ENCODE measurements at places on chromosomes 5 and 9.

DNA sequence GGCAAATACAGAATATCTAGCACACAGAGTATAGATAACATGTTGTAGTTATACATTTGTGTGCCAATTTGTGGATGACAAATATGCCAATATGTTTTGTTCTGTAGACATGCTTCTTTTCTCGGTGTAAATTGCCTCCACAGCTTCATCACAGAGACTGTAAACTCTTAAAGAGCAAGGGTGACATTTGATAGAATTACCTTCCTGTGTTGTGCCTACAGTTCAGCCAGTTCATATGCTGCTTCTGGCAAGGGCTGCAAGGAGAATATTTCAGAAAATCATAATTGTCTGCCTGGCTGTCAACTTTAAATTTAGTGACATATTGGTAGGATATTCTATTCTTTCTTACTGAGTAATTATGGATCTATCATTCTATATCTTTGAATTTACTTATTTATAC, 155.1 kb downstream of the MAT2B start:
- DNase-seq = no peak

DNA sequence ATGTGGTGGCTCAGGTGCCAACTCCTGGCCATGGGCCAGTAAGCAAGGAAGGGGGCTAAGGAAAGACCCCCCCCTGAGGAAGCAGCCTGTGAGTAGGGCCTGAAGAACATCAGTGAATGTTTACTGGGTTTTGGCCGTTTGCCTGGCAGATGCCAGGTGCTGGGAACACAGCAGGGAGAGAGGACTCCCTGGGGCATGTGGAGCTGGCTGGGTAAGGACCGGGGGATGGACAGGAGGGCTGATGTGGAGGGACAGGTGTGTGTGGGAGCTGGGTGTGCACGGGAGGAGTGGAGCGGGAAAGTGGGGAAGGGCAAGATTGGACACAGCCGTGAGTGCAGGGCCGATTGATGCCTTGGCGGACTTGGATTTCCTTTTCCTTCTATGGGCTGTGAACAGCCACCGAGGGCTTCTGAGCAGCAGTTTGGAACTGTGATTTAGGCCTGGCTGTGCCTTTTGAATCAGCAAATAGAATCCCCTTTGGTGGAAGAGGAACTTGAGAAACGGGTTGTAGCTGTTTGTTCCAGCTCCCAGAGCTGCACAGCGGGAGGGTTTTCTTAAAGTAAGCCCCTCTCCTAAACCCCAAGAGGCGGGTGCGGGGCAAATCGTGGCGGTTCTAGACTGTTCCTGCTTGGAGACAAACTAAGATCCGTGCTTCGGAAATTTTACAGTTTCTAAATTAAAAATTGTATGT, 3.1 kb downstream of the HMCN2 start:
- no peak for DNase-seq

GRCh38 chr5:86152988-86153560, 464.7 kb upstream of the COX7C start:
- DNase-seq = no peak

DNA sequence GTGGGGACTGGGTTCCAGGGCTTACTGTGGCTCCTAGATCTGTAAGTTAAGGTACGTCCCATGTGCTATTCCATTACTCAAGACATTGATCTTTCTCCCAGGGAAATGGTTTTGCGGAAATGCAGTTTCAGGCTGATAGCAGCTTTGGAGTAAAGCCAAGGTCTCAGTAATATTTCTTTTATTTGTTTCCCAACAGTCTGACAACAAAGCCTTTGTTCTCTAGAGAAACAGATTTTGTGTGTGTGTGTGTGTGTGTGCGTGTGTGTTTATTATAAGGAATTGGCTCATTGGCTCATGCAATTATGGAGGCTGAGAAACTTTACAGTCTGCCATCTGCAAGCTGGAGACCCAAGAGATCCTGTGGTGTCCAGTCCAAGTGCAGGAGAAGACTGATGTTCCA, 12.1 kb upstream of the POC5 start:
- DNase-seq = peak; percentile 15

GRCh38 chr9:88737031-88737430, 202.1 kb downstream of the NXNL2 start:
- DNase-seq = no peak

GRCh38 chr9:101354765-101355708, 29.8 kb downstream of the BAAT start:
- peak; percentile 67 for DNase-seq

- no peak for DNase-seq
These were observed 453.9 kb downstream of the NFIB start for GRCh38 chr9:13860019-13860418.

- DNase-seq = no peak
These were observed 209.7 kb downstream of the CAAP1 start for GRCh38 chr9:26682796-26683496.

GRCh38 chr9:91949946-91950664, at the start of gene ROR2:
Gene ROR2, minus strand, starts transcription at chr9:91950228.
- peak; percentile 70 for DNase-seq

DNA sequence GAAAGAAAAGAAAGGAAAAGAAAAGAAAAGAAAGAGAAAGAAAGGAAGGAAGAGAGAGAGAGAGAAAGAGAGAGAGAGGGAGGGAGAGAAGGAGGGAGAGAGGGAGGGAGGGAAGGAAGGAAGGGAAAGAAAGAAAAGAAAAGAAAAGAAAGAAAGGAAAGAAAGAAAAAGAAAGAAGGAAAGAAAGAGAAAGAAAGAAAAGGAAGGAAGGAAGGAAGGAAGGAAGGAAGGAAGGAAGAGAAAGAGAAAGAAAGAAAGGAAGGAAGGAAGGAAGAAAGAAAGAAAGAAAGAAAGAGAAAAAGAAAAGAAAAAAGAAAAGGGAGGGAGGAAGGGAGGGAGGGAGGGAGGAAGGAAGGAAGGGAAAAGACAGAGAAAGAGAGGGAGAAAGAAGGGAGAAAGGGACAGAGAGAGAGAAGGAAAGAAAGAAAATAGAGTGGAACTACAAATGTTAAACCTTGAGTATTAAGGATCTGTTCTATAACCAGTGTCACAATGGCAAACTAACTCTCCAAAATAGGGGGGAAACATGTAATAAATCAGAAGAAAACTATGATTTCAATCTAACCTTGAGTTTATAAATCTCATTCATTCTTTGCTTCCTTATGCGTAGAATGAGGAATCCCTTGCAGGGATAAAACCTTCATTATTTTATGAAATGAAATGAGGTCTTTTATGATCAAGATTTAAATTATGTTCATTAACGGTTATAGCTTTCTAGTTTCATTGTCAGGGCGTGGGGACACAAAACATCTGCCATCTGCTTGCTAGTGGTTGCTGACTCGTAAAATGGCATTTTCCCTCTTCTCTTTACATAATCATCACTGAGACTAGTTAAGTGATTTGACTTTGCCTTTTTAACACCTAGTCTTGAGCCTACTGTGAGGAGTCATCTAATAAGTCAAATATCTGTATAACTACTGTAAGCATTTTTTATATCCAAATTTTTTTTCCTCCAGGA, 40.7 kb upstream of the RAD23B start:
- no peak for DNase-seq

- no peak for DNase-seq
These were observed 118.2 kb upstream of the TXNDC8 start for GRCh38 chr9:110455860-110456259.

- peak; percentile 54 for DNase-seq
These were observed 181.1 kb upstream of the SPEF2 start for GRCh38 chr5:35436400-35437057.

- DNase-seq = no peak
These were observed 458.5 kb downstream of the RAB3C start for GRCh38 chr5:59041355-59041754.

DNA sequence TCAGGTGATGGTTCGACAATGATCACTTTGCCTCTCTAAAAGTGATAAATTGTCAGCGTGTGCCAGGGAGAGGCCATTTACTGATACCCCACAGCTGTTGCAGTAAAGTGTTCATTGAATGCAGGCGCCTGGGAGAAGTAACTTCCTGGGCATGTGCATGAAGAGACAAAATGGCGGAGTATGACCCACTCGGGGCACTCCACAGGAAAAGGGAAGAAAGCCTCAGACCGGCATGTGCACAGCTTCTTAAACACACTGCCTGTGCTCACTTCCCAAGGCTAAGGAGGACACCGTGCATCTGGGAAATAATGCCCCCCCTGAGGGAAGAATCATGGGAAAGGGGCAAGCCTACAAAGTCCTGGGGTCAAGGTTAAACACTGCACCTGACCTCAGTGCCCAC, 329.5 kb downstream of the ICE1 start:
- no peak for DNase-seq

DNA sequence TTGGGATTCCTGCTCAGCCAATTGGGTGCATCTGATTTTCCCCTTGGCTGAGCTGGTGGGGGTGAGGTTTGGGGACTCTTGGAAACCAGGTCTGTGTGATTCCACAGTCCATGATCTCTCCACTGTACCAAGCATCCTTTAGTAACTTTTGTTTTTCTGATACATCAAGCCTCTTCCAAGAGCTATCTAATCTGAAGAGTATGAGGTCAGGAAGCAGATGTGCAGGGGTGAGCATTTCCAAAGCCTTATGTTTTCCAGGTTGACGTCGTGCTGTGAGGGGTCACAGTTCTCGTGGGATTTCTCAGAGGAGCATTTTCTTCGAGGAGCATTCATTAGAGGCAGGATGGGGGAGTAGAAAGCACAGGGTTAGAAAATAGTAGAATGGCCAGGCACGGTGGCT, 95.3 kb downstream of the KLF4 start:
- DNase-seq = no peak

GRCh38 chr5:116699332-116699731, 124.7 kb upstream of the SEMA6A start:
- no peak for DNase-seq

DNA sequence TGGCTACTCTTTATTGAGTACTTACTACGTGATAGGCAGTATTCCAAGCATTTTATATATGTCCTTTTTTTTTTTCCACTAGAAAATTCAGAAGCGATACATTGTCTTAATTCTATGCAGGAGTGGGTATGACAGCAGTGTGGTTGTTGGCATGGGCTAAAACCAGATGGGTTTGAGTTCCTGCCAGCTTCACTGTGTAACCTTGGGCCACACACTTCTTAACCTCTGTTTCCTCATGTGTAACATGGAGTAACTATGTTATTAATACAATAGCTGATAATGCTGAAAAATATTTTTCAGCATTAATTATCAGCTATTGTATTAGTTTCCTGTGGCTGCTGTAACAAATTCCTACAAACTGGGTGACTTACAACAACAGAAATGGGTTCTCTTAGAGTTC, 12.0 kb downstream of the SNX18 start:
- DNase-seq = no peak

DNA sequence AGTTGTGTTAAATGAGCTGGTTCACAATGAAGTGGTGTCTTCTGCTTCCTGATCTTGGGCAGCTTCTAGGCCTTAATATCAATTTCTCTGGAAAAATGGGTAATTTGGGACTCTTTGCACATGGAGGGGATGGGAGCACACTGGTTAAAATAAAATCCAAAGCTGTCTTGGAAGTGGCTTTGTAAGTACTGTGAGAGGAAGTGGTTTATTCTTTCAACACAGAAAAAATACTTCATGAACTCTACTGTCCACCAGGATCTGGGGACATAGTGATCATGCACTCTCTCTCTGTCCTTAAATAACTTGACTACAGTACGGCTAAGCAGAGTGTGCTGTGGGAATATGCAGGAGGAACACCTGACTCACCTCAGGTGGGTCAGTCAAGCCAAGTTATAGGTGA, 2.4 kb downstream of the PCYOX1L start:
- DNase-seq = no peak

DNA sequence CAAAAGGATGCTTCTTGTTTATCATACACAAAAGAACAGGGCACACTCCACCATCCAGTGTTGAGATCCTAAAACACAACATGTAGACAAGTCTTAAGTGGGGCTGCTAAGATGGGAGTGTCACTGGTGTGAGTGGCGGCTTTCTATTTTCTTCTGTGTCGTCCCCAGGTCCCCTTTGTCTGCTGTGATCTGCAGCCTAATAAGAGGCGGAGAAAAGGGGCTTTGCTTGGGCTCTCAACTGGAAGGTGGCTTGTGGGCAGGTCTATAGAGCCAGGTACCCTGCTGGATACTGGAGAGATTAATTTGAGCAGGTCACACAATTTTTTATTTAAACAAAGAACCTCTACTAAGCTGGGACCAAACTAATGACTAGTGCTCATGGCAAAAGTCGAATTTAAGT, 126.1 kb upstream of the SAP30L start:
- DNase-seq = no peak

- no peak for DNase-seq
These were observed 14.0 kb downstream of the SEC61B start for GRCh38 chr9:99235926-99236634.

DNA sequence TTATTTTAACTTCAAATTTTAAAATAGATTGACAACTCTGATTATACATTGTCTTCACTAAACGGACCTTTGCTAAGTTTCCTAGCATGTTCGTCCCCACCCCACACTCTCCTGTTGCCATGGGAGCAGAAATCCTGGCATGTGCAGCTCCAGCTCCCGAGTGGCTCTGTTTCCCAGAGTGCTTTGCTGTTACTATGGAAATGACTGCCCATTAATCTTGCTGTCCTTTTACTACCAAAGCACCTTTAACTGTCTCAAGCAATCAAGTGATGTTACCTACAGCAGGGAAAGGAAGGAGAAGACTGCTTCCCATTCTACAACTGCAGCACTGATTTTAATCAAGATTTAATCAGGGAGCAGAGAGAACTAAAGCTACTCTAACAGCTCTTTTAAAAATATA, 212.0 kb upstream of the KIF2A start:
- peak; percentile 55 for DNase-seq

- peak; percentile 19 for DNase-seq
These were observed 2.1 kb upstream of the HSDL2 start for GRCh38 chr9:112377684-112378327.

- no peak for DNase-seq
These were observed 116.4 kb downstream of the SV2C start for GRCh38 chr5:76199336-76200318.

GRCh38 chr5:81145329-81145935, 87.7 kb upstream of the CKMT2 start:
- DNase-seq = no peak

DNA sequence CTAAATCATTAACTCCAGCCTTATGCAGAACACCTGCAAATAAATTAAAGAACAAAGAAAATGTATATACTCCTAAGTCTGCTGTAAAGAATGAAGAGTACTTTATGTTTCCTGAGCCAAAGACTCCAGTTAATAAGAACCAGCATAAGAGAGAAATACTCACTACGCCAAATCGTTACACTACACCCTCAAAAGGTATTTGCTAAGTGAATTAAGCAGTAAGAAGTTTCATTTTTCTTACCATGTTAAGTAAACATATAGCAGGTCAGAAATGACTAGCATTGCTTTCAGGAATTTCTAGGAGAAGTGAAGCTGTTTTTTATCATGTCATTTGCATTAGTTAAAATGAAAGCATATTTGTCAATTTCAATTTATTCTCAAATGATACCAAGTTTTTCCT, 92.7 kb downstream of the MELK start:
- DNase-seq = no peak

- DNase-seq = no peak
These were observed 198.1 kb downstream of the CHSY3 start for GRCh38 chr5:130102375-130102774.

- peak; percentile 36 for DNase-seq
These were observed 20.8 kb upstream of the DTWD2 start for GRCh38 chr5:119009131-119009530.

GRCh38 chr9:113564498-113565237, 101.1 kb downstream of the RGS3 start:
- peak; percentile 66 for DNase-seq

- DNase-seq = peak; percentile 90
These were observed 24.7 kb downstream of the WWC1 start for GRCh38 chr5:168316139-168316578.

Data from large intestine (tissue), 12 donors.